ENCODE measurements at places on chromosomes 5 and 9. TPM values are rescaled to one million over a fixed set of nuclear protein-coding genes. Genes with fewer than 3 reads are reported as not detected.

WWC1 gene
- polyA plus RNA-seq: 92.2 TPM

DNA sequence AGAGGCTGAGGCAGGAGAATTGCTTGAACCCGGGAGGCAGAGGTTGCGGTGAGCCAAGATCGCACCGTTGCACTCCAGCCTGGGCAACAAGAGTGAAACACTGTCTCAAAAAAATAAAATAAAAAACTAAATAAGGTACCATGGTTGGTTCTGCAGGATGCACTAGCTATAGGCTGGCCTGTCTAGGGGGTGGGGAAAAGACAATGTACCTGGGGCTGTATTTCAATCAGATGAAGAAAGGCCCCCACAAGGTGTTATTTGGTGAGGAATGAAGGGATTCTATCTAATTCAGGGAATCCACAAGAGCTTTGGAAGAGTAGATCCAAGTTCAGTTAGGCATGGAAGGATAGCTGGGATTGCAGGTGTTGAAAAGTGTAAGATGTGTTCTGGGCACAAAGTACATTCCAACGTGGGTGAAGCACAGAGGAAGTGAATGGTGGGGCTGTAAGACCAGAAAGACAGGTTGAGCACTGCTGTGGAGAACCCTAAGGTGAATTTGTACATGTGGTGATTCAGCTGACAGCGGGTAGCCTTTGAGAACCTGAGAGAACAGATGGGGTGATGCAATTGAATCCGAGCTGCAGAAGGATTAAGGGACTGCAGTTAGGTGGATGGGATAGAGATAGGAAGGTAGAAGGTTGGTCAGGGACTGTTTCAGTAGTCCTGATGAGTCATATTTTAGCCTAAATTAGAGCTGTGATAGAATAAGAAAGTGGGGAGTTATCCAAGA lies 71.8 kb downstream of the CAST start:
- no peak for DNase-seq

- no peak for DNase-seq
These were observed 2.8 kb upstream of the PTPDC1 start for GRCh38 chr9:94081435-94081834.

DNA sequence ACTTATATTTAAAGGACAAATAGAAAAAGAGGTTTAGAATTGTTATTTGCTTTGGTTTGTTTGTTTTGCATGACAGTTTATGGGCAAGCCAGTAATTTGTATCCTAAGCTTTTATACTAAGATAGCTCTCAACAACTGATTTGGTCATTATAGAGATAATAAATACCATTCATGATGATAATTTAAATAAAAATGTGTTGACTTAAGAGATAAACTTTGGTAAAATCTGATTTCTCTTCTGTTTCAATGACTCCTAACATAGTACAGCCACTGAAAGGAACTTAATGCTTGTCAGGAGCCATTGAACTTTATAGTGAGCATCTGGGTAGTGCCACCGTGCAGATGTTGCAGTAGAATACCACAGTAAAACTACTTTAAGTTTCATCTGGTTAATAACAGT lies 160.7 kb upstream of the ACOT12 start:
- DNase-seq: no peak
